ENCODE measurements at places on chromosomes 7 and 10.

- DNase-seq: no peak
Measured at GRCh38 chr7:63037242-63037641, 961.4 kb upstream of the ZNF722 start.

- DNase-seq: no peak
Measured at GRCh38 chr7:27688646-27689045, 26.0 kb upstream of the HIBADH start.

GRCh38 chr10:23111517-23112286 lies 16.3 kb downstream of the MSRB2 start:
- no peak for DNase-seq

GRCh38 chr10:111113961-111114757 lies 37.3 kb downstream of the ADRA2A start:
- no peak for DNase-seq

DNA sequence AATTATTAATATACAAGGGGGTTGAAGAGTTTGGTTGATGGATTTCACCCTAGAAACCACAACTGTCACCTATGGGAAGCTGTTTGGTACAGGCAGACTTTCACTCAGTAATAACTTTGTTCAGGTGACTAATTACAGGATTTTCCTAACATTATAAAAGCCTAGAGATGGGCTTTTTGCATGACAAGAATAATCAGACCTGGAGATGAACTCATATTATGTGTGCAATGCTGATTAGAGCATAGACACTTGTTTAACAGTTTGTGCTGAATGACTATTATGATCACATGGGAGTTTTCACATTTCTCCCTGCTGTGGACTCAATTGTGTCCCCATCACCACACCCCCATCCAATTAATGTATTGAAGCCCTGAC lies 90.2 kb upstream of the STEAP4 start:
- DNase-seq: no peak

DNA sequence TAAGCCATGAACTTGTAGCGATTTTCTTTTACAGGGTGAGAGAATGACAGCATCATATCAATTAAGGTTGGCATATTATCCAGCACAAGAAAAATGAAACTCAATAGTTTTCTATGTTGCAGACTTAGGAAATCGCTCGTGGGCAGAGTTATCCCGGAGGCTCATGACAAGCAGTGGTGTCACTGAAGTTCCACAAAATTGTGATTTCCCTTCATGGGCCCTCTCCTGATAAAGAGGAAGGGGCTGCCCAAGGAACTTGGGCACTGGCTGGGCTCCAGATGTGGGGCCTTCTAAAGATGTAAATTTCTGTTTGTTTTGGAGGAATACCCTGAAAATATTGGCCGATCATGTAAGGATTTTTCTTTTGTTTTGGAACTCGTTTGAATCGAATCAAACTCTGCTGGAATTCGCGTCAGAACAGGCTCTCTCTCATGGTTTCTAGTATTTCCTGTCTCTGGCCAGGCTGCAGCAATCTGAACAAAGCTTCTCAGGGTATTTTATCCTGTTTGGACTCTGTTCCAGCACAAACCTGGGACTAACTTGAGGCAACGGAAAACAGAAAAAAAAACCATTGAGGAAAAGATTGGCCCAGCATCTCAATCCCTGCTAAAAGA lies 340.6 kb upstream of the NRP1 start:
- DNase-seq: no peak

GRCh38 chr10:56269181-56269580 lies 91.9 kb downstream of the ZWINT start:
- no peak for DNase-seq

GRCh38 chr10:126669168-126669567 lies 1.3 kb downstream of the C10orf90 start:
- DNase-seq: no peak

- DNase-seq: no peak
Measured at GRCh38 chr7:77843194-77843593, 44.6 kb downstream of the PHTF2 start.

DNA sequence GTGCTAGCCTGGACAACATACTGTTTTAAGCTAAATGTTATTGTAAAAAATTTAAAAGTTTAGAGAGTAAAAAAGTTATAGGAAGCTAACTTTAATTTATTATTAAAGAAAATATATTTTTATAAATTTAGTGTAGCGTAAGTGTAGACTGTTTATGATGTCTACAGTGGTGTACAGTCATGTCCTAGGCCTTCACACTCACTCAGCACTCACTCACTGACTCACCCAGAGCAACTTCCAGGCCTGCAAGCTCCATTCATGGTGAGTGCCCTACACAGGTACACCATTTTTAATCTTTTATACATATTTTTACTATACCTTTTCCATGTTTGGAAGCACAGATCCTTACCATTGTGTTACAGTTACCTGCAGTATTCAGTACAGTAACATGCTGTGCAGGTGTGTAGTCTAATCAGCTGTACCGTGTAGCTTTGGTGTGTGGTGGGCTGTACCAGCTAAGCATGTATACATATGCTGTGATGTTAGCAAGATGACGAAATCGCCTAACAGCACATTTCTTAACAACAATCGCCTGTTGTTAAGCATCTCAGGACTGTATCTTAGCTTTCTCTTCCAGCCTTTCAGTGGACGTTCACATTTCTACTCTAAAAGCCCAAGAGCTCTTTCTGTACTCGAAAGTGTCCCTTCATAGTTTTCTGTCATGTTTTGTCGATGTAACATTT lies 12.5 kb downstream of the RNF32 start:
- no peak for DNase-seq

GRCh38 chr7:134153493-134154136 lies 26.5 kb downstream of the LRGUK start:
- no peak for DNase-seq

- no peak for DNase-seq
Measured at GRCh38 chr10:122647383-122647968, 52.2 kb downstream of the C10orf120 start.

- DNase-seq: peak; percentile 65
Measured at GRCh38 chr7:127885843-127886242, 145.4 kb downstream of the LRRC4 start.

DNA sequence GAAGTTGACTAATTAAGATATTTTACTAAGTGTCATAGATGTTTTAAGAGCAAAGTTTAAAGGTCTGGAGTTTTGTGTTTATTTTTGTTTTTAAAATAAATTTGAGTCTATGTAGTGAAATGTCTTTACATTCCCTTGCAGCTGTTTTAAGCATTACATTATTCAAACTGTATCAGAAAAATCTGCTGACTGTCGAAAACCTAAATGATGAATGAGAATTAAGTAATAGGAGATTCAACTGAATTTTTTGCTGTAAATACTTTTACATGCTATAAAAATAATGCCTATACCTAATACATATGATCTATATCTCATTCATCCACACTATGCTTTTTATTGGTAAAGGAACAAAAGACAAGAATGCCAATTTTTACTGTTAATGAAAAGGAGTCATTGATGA lies 227.2 kb downstream of the CSTF2T start:
- DNase-seq: no peak

DNA sequence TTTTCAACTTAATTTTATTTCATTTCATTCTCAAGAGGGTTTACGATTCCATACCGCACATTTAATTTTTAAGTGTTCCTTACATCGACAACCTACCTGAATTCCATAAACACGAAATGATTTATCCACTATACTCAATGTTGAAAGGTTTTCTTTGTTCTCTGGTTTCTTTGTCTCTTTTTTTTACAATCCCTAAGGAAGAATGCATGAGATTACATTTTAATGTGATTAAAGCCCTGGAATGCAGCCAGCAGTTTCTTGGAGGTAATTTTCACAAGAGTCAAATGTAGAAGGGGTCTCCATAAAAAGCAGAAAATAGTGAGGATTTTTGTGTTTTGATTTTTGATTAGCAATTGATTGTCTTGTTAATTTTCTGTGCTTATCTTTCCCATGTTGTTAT lies 59.2 kb upstream of the ADCY1 start:
- no peak for DNase-seq

Data from NCI-H524 treated with DMSO at 0.1 percent for 48 hours (cell line).